ENCODE measurements at places on chromosomes 6 and 20.

DNA sequence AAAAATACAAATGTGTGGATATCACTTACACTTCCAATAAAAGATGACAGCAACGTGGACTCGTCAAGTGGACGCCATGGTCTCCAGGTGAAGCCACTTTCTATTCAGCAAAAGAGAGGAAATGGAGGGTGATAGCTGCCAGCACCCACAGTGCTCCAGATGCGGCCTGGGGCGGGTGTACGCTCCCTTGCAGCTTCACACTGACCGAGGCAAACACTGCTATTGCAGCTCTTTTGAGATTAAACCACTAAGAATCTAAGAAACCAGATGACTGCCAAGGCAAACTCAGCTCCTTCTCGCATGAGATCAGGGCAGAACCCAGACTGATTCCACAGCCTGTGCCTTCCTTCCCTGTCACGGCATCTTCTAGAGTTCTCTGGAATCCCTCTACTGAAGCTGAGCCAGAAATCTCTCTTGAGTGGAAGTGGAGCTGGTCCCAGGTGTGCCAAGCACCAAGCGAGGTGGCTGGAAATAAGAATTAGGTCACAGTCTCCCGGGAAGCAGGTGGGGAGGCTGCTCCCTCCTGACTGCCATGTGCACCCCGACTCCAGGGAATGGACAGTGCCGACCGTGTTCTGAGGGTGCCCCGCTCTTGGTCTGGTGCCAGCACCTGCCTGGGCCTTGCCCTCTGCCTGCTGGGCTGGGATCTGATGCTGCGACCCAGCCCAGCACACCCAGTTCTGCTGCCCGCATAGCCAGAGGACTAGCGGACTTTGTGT lies 90.1 kb upstream of the AFDN start:
- DNase-seq: no peak

DNA sequence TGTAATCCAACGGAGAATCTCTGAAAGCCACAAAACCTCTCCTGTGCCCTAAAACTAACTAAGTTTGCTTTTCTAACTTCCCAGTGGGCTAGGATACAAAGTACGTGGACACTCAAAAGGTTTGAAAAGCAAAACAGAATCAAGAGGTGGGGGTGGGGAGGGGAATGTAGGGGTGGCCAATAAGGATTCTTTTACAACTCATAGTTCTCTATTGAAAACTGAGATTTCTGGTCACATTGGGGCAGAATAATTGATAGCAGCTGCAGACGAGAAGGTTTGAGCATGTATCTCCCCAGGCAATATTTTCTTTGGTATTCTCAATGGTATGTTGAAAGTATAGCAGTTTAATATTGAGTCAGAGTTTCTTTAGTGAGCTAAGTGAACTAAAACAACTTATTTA lies 376.7 kb upstream of the CITED2 start:
- no peak for DNase-seq

DNA sequence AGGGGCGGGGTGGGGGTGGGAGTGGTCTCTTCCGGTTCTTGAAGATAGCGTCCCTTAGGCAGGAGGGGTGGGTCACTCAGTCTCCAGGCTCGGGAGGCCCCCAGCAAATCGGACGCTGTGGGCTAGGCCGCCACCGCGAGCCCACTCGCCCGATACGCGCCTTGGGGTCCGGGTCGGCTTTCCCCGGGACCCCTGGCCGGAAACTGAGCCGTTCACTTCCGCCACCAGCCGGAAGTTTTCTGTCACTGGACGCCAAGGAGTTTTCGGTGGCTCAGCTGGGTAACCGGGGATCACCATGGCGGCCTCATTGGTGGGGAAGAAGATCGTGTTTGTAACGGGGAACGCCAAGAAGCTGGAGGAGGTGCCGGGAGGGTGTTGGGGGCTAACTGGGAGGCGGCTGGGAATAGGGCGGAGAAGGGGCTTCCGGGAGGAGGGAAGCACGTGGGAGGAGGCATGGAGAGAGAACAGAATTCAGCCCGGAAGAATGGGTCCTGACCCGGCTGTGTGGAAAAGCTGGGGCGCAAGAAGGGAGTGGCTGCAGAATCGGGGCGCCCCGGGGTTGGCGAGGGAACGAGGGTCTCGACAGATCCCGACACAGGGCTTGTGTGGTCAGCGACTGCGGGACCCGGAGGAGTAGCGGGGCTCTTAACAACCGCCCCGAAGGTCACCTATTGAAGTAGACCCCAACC lies at the start of gene ITPA:
ITPA (plus strand) TSS at position 242 of the 689 bp plus-strand sequence; CDS start at position 296, 54 bp downstream.
- no peak for DNase-seq

GRCh38 chr6:39932386-39932910 lies 1.8 kb downstream of the MOCS1 start:
- no peak for DNase-seq

DNA sequence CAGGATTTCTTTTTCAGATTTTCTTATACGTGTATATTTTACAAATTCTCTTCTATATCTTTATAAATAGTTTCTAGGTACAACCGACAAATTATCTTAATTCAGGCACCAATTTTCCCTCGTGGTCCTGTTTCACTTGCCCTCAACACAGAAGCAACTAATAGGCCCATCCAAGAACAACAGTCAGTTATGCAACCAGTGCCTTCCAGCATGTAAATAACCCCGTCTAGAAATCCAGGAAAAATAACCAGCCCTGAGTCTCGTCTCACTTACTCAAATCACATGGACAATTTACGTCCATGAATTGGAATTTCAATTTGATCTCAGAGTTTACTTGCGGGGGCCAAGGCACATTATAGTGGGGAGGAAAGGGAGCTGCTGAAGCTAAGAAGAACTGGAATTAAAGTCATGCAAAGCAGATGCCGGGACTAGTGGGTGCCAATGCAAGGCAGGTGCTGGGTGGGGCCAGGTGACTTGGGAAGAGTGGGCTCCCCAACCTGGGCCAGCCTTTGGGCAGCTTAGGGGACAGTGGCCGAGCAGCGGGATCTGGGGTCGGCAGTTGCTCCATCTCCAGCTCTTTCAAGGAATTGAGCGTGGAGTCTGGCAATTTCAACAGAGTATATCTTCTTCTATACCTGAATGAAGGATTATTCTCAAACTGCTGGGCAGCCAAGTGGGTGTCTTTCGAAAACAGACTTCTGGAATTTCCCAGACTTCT lies 121.7 kb downstream of the EDN3 start:
- DNase-seq: no peak

- DNase-seq: no peak
Measured at GRCh38 chr6:125124049-125124669, 29.4 kb upstream of the TPD52L1 start.

DNA sequence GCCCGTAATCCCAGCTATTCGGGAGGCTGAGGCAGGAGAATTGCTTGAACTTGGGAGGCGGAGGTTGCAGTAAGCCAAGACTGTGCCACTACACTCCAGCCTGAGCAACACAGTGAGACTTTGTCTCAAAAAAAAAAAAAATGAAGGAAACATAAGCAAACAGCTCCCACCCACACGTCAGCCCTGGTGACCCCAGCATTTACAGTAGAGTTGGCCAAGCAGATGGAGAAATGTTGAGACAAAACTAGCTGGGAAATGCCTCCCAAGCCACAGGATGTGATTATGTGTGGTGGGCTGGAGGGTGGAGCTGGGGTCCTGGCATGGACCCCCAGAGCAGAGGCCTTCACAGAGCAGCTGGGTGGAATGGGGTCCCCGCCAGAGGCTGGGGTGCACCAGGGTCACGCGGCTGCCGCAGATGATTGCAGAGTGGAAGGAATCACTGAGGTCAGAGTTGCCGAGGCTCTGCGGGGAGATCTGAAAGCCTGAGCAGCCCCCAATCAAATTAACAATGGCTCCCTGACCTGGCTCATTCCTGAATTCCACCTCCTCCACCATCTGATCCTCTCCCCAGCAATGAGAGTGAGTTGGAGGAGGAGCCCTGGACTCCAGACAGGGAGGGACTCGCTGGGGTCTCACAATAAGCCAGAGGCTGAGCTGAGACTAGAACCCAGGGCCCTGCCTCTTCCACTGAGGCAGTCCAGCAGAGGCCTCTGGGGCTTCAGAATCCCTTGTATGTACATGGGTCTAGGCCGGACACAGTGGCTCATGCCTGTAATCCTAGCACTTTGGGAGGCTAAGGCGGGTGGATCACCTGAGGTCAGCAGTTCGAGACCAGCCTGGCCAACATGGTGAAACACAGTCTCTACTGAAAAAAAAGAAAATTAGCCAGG lies 34.7 kb upstream of the TGM2 start:
- DNase-seq: no peak

GRCh38 chr6:125232466-125232865 lies 69.3 kb downstream of the HDDC2 start:
- DNase-seq: no peak

DNA sequence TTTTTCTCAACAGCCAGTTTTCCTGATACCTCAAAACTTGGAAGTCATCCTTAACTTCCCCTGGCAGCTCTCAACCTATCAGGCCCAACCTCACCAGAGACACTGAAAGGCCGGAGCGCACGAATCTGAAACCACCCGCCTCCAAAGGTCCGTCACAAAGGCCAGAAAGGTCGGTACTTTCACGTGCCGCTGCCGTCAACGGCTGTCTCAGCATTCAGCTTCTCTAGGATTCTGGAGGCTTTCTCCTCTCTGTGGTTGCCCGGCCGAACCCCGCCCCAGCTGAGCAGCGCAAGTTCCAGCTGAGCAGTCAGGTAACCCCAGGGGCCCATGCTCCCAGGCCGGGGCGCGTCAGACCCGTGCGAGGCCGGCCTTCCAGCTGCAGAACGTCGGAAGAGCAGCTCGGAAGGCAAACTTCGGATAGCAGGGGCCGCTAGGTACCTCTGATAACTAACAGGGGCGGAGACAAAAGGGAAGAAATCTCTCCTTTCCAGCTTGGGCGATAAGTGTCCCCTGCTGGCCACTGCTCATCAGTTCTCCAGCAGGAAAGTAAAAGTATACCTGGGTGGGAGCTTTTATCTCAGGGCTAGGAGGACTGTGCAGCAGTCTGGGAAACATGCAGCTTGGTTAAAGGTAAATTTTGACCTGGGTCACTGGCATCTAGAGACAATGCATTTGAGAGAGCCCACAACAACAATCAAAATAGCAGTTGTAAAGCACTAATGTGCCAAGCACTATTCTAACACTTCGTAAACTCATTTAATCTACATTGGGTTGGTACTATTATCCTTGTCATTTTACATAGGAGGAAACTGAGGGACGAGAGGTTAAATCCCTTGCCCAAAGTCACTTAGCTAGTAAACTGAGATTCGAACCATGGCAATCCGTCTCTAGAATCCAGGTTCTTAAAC lies 16.1 kb downstream of the ZSCAN12 start:
- DNase-seq: peak; percentile 52

DNA sequence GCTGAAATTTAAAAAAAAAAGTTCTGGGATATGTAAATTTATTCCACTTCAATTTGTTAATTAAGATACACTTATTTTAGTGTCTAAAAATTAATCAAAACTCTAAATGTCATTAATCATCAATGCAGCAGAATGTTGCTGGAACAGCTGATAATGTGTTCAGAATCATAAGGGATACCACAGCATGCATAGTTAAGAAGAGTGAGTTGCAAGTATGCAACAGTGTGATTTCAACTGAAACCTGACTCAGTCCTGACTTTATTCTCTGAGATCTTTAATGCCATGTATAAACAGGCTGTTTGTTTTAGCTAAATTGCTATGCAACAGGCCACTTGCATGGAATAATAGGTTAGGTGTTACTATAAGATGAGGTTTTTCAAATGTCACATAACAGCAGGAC lies 1.4 kb downstream of the GRIK2 start:
- DNase-seq: no peak

DNA sequence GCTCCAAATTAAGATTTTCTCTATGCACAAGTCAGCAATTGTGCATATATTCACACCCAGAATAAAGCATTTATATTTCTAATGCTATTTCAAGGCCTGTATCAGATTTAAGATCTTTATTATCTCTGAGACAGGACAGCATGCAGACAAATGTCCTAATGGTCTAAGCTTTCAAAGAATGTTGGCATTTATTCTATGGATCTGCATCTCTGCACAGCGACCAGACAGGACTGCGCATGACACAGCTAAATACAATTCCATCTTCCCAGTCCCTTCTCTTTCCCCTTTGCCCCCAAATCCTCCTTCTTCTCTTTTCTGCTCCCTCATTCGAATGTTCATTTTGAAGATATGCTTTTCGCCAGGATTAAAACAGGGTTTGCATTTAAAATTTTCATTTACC lies 478.5 kb downstream of the PKHD1 start:
- no peak for DNase-seq

GRCh38 chr6:7726416-7727085 lies 652 bp downstream of the BMP6 start:
- DNase-seq: no peak

DNA sequence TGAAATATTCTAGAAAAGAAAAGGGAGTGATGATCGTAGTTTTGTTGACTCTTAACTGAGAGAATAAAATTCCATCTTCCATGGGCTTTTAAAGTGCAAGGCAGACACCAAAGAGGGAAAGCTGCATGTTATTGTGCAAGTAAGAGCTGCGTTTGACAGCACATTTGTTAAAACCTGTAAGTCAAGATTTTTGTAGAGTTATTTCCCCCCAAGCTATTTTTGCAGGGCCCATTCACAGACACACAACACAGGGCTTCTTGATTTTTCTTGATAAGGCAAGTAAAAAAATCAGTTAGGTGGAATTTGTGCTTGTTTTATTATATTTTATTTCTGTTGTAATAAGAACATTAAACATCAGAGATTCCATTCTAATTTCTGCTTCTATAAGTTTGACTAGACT lies 13.8 kb downstream of the CFAP206 start:
- DNase-seq: no peak

DNA sequence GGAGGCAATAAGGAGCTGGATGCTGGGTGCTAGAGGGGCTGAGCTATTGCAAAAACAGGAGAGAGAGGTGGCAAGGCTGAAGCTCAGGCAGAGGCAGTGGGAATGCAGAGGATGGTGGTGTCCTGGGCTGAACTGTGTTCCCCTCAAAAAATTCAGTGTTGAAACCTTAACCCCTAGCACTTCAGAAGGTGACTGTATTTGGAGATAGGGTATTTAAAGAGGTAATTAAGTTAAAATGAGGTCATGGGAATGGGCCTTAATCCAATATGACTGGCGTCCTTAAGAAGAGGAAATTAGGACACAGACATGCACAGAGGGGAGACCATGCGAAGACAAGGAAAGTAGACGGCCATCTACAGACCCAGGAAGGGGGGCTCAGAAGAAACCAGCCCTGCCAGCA lies 11.5 kb upstream of the MMP9 start:
- DNase-seq: no peak

GRCh38 chr6:38783443-38784228 lies 68.5 kb downstream of the DNAH8 start:
- no peak for DNase-seq

GRCh38 chr6:113047932-113048331 lies 700.8 kb downstream of the RFPL4B start:
- no peak for DNase-seq

GRCh38 chr20:19212469-19212815 lies at the start of gene SLC24A3:
Gene SLC24A3 (plus strand): TSS chr20:19212642.
- no peak for DNase-seq
